ENCODE measurements at places on chromosomes 11 and 22.

GRCh38 chr11:62419314-62419929 is 589 bp downstream of the SCGB1A1 start:
- DNase-seq: no peak

DNA sequence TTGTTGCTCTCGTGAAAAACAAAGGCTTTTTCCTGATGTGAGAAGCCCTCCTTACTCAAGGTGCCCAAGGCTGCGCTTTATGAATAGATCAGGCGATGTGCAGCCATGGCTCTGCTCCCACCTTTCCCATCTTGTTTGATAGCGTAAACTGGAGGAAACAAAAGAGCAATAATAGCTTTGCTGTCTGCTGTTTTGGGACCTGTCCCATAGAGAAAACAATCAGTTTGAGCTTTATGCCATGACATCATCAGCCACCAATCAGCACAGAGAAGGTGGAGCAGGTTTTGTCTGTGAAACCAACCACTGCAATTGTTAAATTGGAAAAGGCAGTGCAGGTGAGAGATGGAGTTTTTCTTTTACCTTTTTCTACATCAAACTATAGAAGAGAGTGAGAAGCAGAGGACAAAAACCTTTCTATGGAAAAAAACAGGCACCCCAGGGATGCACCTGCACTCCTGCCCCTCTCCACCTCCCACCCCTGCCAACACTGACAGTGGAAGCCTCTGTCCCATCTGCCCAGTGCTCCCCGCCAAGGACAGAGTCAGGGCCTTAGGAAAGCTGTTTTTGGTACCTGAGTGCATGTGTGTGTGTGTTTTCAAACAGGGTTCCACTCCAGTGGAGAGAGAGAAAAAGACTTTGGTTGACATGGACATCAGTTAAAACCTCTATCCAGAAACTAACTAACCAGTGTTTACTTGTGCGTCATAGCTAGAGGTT is 80.7 kb downstream of the MICAL3 start:
- DNase-seq: no peak

DNA sequence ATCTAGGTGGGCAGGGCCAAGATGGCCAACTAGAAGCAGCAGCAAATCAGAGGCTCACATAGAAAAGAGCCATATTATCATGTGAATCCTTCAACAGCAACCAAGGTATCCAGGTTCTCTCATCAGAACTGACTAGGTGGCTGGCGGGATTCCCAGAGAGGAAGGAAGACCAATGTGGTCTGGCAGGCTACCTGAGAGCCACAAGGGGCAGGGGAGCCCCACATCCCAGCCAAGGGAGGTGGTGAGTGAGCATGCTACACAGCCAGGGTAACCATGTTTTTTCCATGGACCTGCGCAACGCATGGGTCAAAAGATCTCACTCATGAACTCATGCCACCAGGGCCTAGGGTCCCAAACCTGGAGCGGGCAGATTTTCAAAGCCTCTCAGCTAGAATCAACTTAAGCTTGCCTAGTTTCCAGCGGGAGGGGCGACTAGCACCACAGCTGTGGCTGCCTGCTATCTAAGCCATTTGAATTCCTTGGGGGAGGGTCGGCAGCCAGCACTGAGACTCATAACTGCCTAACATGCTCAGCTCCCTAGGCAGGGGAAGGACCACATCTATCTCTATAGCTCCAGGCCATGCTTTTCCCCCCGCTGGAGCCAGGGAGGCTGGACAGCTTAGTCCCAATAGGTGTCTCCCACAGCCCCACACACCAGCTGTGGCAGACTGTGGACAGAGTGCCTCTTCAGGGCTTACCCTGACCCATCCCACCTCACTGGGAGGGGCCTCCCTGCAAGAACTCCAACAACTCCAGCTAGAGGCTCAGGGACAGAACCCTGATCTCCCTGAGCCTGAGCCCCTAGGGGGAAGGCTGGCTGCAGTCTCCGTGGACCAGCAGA is 28.7 kb upstream of the CASP12 start:
- DNase-seq: no peak

GRCh38 chr11:34208266-34209135 is 103.1 kb downstream of the NAT10 start:
- DNase-seq: peak; percentile 32

- DNase-seq: no peak
These were observed 19.0 kb upstream of the MYH9 start for GRCh38 chr22:36406721-36407120.

GRCh38 chr22:28639321-28639720 is 40.3 kb downstream of the TTC28 start:
- DNase-seq: no peak

DNA sequence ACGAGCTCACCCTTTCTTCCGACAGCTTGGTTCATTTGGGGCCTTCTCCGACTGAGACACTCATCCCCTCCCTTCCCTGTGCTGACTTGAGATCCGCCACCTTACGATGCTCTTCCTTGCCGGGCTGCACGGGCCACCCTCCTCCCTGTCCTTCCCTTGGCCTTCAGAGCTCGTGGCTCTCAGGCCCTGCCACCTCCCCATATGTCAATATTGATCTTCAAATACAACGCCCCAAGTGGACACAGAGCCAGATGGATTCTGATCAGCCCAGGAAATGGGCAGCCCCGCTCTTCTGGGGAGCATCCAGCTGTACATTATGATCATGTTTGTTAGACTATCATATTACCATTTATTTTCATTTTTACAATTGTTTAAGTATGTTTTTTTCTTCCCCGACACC is 812.8 kb downstream of the TBC1D22A start:
- DNase-seq: no peak

DNA sequence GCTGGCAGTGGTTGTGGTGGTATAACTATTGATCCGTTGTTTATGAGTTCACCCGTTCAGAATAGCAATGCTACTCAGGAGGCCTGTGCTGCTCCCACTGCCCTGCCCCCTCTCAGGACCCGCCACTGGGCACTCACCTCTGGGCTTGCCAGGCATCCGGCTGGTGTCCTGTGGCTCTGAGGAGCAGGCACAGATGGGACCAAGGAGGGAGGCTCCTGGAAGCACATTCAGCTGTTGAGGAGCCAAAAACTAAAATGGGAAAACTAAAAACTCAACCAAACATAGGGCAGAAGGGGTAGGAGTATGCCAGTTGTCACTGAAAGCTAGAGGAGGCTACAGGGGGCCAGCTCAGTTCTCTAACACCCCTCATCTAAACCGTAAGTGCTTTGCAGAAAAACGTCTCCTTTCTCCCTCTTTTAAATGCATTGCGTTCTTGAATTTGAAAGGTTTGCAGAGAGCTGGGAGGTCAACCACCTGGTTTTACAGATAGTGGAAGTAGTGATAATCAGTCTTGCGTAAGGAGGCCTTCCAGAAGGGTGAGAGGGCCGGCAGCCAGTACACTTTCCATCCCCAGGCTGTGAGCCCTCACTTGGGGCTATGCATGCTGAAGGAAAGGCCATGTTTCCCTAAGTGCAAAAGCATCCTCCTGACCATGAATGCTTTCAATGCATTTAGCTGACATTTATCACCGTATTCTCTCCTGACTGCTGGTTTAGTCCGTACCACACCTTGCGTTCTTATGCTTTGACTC is 547.4 kb downstream of the NTM start:
- DNase-seq: no peak

DNA sequence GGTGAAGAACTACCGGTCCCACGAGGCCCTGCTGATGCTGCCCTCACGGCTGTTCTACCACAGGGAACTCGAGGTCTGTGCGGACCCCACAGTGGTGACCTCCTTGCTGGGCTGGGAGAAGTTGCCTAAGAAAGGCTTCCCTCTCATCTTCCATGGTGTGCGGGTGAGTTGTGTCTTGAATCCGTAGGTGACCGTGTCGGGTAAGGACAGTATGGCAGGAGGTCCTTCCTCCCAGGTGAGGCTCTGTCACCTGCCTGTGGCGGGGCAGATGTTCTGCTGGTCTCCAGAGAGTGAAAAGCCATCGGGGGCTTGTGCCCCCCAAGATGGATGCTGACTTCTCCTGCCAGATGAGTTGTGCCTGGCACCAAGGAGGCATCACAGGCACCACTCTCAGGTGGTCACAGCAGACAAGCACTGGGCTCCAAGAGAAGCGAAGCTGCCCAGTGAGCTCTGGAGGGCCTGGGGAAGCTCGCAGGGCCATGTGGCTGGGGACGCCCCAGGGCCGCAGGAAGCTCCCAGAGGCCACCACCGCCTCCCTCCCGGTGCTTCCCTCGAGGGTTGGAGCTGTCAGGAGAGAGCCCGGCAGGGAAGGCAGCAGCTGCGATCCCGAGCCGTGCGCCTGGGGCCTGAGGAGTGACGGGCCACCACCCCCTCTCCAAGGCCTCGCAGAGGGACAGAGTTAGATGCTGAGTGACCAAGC is 17.3 kb upstream of the PANX2 start:
- no peak for DNase-seq

GRCh38 chr11:34605481-34606325 is 15.2 kb upstream of the EHF start:
- no peak for DNase-seq

GRCh38 chr11:67648140-67648795 is 2.3 kb downstream of the ACY3 start:
- peak; percentile 67 for DNase-seq
